Ascending aorta (tissue), 2 donors: ENCODE measurements at places on chromosomes 5 and 9.

DNA sequence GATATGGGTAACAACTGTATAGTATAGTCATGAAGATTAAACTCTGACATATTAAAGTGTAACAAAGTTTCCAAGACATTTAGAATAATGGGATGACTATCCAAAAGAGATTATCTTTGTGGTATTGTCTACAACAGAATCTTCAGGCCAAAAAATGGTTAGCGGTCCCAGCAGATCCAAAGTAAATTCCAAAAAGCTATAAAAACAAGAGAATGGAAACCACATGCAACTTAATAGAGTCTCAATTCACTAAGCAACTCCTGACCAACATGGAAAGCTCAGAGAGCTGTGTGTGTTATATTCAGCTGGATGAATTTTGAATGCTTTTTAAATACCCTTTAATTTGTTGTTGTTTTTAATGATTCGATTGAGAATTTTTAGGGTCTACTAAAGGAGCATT, 688.2 kb downstream of the CETN3 start:
- no peak overlapping the region for H3K4me3 ChIP-seq
- no peak overlapping the region for H3K27ac ChIP-seq
- no peaks in the 10 kb centered on the region for H3K4me1 ChIP-seq
- no peak for DNase-seq

DNA sequence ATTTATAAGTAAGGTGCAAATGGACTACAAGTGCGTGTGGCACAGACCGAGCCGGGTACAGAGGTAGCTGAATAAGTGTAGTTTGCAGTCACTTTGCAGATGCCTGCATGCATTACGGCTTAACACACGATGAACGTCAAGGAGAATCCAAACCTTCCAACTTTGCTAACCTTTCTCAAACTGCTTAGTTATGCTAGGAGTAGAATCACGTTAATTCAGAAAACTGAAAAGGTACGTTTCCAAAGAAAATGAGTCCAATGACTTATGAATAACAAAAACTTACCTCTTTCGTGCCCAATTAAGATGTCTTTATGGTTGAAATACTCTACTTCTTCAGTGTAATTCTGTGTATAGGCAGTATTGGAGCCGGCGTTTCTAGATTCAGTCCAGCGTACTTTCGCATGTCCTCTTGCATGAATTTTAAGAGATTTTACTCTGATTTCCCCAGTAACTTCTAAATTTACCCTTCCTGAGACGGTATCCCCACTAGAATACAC, 539 bp downstream of the ARRDC3 start:
- H3K27me3 ChIP-seq = no peaks in the 10 kb centered on the region
- H3K4me3 ChIP-seq = peak overlapping the region; percentile 86
- DNase-seq = no peak
- no peaks in the 10 kb centered on the region for H3K36me3 ChIP-seq
- H3K27ac ChIP-seq = peak overlapping the region; percentile 95

GRCh38 chr5:102596113-102596512, 97.3 kb upstream of the SLCO6A1 start:
- no peaks in the 10 kb centered on the region for H3K4me1 ChIP-seq
- no peak overlapping the region for H3K4me3 ChIP-seq
- no peak for DNase-seq
- no peaks in the 10 kb centered on the region for H3K36me3 ChIP-seq

GRCh38 chr5:4855036-4855435, 285.1 kb upstream of the ADAMTS16 start:
- H3K4me3 ChIP-seq = no peak overlapping the region
- H3K4me1 ChIP-seq = no peaks in the 10 kb centered on the region
- no peaks in the 10 kb centered on the region for H3K36me3 ChIP-seq
- H3K27ac ChIP-seq = no peak overlapping the region

- H3K27ac ChIP-seq = no peak overlapping the region
- H3K4me1 ChIP-seq = no peaks in the 10 kb centered on the region
- no peaks in the 10 kb centered on the region for H3K27me3 ChIP-seq
- DNase-seq = no peak
- H3K36me3 ChIP-seq = no peaks in the 10 kb centered on the region
- no peak overlapping the region for H3K4me3 ChIP-seq
Measured at GRCh38 chr5:148786456-148786855, 40.0 kb upstream of the ADRB2 start.

DNA sequence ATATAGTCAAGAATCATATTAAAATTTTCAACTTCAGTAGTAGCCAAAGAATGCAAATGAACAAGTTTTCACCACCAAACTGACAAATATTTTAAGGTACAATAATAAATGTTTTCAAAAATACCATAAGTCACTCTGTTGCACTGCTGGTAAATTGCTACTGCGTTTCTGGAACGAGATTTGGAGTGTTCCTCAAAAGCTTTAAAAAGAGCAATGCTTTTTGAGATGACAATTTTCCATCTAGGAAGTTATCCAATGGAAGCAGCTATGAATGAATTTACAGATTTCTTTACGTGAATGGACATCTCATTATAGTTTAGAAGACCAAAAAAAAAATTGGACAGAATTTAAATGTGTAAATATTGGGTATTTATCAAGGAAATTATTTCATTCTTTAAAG, 173.2 kb upstream of the OR13F1 start:
- H3K4me3 ChIP-seq = no peak overlapping the region
- H3K4me1 ChIP-seq = no peaks in the 10 kb centered on the region
- H3K27me3 ChIP-seq = no peaks in the 10 kb centered on the region
- H3K36me3 ChIP-seq = no peaks in the 10 kb centered on the region
- no peak overlapping the region for H3K27ac ChIP-seq

DNA sequence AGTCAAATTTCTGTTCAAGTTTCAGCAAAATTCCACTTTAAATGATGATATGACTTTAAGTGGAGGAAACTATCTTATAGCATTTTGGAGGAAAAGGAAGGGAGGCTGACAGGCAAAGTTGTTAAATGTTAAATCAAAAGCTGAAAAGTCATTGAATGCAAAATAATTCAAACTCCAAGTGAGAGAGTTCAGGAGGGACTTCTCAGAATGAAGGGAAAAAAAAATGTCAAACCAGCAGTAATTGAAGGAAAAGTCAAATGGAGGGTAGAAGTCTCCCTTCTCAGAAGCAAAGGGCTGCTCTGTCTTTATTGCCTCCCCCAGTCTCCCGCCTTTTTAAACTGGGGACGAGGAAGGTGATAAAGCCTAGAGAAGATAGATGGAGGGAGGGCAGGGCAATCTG, 134.8 kb downstream of the CMYA5 start:
- no peaks in the 10 kb centered on the region for H3K27me3 ChIP-seq
- H3K4me1 ChIP-seq = no peaks in the 10 kb centered on the region
- no peak overlapping the region for H3K4me3 ChIP-seq

DNA sequence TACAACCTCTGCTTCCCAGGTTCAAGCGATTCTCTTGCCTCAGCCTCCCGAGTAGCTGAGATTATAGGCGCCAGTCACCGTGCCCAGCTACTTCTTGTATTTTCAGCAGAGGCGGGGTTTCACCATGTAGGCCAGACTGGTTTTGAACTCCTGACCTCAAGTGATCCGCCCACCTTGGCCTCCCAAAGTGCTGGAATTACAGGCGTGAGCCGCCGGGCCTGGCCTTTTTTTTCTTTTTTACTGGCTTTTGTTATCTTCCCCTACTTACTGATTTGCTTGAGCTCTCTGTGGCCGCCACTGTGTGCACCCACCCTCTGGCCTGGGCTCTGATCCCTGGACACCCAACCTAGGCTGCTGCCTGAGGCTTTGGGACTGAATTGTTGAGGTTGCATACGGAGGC, 60.3 kb downstream of the ANKRD33B start:
- H3K36me3 ChIP-seq = no peaks in the 10 kb centered on the region
- DNase-seq = no peak
- no peak overlapping the region for H3K4me3 ChIP-seq
- H3K4me1 ChIP-seq = no peaks in the 10 kb centered on the region

- H3K4me3 ChIP-seq = no peak overlapping the region
- no peaks in the 10 kb centered on the region for H3K27me3 ChIP-seq
- H3K36me3 ChIP-seq = no peaks in the 10 kb centered on the region
- H3K27ac ChIP-seq = no peak overlapping the region
Measured at GRCh38 chr9:1869843-1870242, 145.3 kb upstream of the SMARCA2 start.

- H3K27ac ChIP-seq = no peak overlapping the region
- DNase-seq = no peak
- no peaks in the 10 kb centered on the region for H3K4me1 ChIP-seq
- no peaks in the 10 kb centered on the region for H3K36me3 ChIP-seq
- H3K27me3 ChIP-seq = no peaks in the 10 kb centered on the region
Measured at GRCh38 chr5:116343961-116344360, 230.7 kb downstream of the SEMA6A start.

- no peak for DNase-seq
- no peaks in the 10 kb centered on the region for H3K27me3 ChIP-seq
- H3K27ac ChIP-seq = no peak overlapping the region
- no peak overlapping the region for H3K4me3 ChIP-seq
Measured at GRCh38 chr9:125418404-125418803, 156.8 kb downstream of the GAPVD1 start.

GRCh38 chr5:150789450-150789849, 10.9 kb downstream of the SMIM3 start:
- no peaks in the 10 kb centered on the region for H3K36me3 ChIP-seq
- H3K4me1 ChIP-seq = peaks cover 3% of the 10 kb centered on the region
- DNase-seq = no peak
- H3K4me3 ChIP-seq = no peak overlapping the region
- no peaks in the 10 kb centered on the region for H3K27me3 ChIP-seq

DNA sequence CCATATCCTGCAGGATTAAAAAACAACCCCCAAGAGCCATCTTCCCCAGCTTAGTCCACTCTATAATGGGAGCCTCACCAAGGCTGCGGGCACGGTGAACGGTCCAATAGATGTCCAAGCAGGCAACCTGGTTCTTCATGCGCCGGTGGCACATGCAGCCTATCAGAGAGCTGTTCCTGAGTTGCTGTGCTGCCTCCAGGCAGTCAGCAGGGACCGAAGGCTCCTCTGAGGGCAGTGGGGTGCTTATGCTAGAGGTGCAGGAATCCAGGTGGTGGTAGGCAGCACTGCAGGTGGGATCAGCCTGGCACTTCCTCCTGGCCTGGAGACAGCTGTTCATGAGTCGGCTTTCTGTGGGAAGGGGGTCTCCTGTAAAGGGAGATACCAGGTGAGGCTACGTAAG, 10.2 kb downstream of the GFRA3 start:
- no peaks in the 10 kb centered on the region for H3K27me3 ChIP-seq
- H3K4me1 ChIP-seq = no peaks in the 10 kb centered on the region
- no peak overlapping the region for H3K4me3 ChIP-seq

DNA sequence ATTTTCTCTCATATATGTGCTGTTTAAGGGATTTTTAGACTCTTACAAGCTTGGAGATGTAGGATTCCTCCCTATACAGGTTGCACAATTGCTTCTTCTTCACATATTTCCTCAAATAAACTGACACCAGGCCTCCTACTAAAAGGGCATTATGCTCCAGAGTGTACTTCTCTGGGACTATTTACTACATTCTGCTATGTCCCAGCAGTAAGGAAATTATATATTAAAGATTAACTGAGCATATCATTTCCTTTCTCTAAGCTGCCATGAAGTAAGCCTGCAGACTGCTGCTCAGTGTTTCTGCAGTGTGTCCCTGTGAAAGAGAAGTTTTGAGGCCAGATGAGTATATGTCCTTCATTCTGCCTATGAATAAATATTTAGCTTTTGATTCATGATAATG, 356.9 kb upstream of the NUDT12 start:
- no peak for DNase-seq
- no peak overlapping the region for H3K27ac ChIP-seq
- no peak overlapping the region for H3K4me3 ChIP-seq

DNA sequence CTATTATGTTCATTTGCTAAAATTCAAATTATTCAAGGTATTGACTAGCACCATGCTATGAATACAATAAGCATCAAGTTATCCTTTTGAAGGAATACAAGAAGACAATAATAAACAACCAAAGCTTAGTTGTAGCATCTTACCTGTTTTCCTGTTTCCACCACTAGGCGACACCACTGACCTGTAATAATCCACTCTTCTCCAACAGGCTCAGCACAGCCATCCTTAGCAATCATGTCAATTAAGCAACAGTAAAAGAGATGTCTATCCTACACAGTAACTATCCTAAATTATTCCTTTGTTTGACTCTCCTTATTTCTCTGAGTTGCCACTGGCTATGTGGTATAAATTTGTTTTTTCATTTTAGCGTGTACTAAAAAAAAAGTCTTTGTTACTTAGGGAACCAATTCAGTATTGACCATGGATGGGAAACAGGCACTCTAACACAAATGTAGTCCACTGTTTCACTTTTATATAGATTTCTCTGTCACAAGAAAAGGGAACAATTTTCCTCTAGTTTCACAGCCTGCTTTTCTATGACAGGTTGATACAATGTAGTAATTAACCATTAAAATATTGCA, 46.2 kb downstream of the PCA3 start:
- no peaks in the 10 kb centered on the region for H3K27me3 ChIP-seq
- H3K27ac ChIP-seq = peak overlapping the region; percentile 5
- no peak overlapping the region for H3K4me3 ChIP-seq
- DNase-seq = no peak

DNA sequence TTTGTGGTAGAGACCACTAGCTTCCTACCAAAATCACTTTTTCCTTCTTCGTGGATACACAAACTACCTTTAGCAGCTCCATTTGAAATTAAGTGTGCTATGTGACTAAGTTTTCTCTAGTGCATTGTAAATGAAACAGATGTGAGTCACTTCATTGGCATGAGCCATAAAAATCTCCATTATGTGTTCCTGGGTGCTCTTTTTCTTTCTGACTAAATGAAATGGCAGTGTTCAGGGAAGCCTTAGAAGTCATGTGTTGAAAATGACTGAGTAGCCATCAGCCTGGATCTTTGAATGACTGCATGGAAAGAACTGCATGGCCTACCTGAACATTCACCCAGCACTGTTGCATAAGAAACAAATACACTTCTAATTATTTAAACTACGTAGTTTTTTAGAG, 107.9 kb downstream of the NDUFAF2 start:
- no peaks in the 10 kb centered on the region for H3K4me1 ChIP-seq
- no peaks in the 10 kb centered on the region for H3K27me3 ChIP-seq
- H3K36me3 ChIP-seq = no peaks in the 10 kb centered on the region
- H3K4me3 ChIP-seq = no peak overlapping the region
- DNase-seq = no peak
- no peak overlapping the region for H3K27ac ChIP-seq

- no peaks in the 10 kb centered on the region for H3K4me1 ChIP-seq
- no peak overlapping the region for H3K27ac ChIP-seq
- H3K36me3 ChIP-seq = no peaks in the 10 kb centered on the region
- no peaks in the 10 kb centered on the region for H3K27me3 ChIP-seq
- no peak overlapping the region for H3K4me3 ChIP-seq
Measured at GRCh38 chr5:74424162-74424868, 216.2 kb downstream of the ENC1 start.

GRCh38 chr9:132991351-132992300, 13.1 kb downstream of the GFI1B start:
- H3K27ac ChIP-seq = no peak overlapping the region
- no peak overlapping the region for H3K4me3 ChIP-seq
- no peaks in the 10 kb centered on the region for H3K4me1 ChIP-seq
- no peaks in the 10 kb centered on the region for H3K36me3 ChIP-seq
- no peaks in the 10 kb centered on the region for H3K27me3 ChIP-seq
- DNase-seq = no peak

DNA sequence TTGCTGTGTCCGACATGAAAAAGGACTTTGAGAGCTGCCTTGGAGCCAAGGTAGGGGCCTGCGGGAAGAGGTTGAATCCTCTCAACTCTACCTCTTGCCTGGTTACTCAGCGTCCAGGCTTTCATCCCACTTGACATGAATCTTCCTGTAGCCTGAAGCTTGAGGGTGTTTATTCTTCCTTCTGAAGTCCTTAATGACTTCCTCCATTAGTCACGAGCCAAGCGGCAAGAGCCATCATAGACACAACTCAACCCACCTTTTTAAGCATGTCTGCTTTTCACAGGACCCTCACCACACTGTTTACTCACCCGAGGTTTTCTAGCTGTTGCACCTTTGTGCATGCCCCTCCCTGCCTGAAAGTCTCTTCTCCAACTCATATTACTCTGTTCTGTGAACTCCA, 40.2 kb downstream of the ACO1 start:
- H3K4me3 ChIP-seq = no peak overlapping the region
- DNase-seq = no peak
- no peaks in the 10 kb centered on the region for H3K27me3 ChIP-seq
